Fibroblast of mammary gland (primary cell): ENCODE measurements at places on chromosomes 11 and 22.

DNA sequence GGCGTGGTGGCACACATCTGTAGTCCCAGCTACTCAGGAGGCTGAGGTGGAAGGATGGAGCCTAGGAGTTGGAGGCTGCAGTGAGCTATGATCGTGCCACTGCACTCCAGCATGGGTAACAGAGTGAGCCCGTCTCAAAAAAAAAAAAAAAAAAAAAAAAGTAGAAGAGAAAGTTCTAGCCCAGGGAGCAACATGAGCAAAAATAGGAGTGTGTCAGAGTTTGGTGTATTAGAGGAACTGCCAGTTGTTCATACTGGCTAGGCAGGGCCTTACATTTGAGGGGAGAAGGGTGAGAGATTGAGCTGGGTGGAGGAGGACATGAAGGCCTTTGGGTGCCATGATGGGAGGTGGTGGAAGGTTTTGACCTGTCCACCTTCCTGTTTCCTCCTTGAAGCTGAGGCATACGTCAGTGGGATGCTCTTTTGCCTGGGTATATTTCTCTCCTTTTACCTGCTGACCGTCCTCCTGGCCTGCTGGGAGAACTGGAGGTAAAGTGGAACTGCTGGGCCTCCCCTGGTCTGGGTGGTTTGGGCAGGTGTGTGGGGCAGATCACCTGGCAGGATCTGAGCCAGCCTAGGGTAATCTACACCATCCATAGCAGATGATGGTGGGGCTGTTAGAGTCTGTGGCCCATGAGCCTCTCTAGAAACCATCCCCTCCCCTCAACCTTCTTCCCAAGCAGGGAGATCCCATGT lies 7.3 kb downstream of the SIDT2 start:
- DNase-seq, result no peak

GRCh38 chr11:113896156-113896879 lies 8.3 kb upstream of the HTR3B start:
- peak; percentile 40 for DNase-seq

- DNase-seq, result no peak
Observed at GRCh38 chr22:29190051-29190450, 15.6 kb upstream of the EMID1 start.

GRCh38 chr11:65130631-65131416 lies 3.5 kb downstream of the SYVN1 start:
- DNase-seq, result no peak

- DNase-seq, result no peak
Observed at GRCh38 chr22:29184849-29185490, 20.7 kb upstream of the EMID1 start.

DNA sequence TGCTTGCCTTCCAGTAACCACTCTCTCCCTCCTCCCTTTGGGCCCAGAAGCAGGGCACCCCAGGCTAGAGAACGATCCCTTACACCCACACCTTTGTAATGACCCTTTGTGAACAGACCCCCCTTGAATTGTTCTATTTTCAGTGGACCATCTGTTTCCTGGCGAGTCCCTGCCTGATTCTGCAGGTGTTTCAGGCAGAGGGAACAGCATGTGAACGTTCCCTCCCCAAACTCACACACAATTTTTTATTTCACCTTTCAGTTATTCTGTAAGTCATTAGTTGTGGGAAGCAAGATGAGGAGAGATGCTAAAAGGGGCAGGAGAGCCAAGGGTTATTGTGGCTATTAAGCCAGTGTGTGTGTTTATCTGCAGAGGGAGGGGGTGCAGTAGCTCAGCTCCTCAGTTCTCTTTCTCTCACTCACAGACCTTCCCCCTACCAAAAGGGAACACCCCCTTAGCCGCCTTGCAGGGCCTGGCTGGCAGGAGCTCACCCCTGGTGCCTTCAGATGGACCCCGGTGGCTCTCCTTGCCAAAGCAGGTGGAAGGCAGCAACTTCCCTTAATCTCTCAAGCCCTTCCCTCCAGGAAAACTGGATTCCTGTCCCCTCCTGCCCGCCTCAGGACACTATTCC lies 64.8 kb upstream of the SPON1 start:
- DNase-seq, result no peak

- peak; percentile 20 for DNase-seq
Observed at GRCh38 chr11:7578276-7578955, 64.6 kb downstream of the PPFIBP2 start.

GRCh38 chr22:22168190-22168940 lies 76.2 kb upstream of the VPREB1 start:
- DNase-seq, result peak; percentile 70

GRCh38 chr11:128892866-128893565 lies 1.9 kb downstream of the KCNJ5 start:
- no peak for DNase-seq
